ENCODE measurements at places on chromosomes 6 and 20. TPM values are rescaled to one million over a fixed set of nuclear protein-coding genes. Genes with fewer than 3 reads are reported as not detected.

The MOG gene
- total RNA-seq = not detected

The VNN1 gene
- total RNA-seq = not detected

The ELMO2 gene
- 46.2 TPM for total RNA-seq

The ZC2HC1B gene
- total RNA-seq = not detected

The PNPLA1 gene
- total RNA-seq = 0.03 TPM

The MCHR2 gene
- total RNA-seq = not detected

The BMP6 gene
- 38.6 TPM for total RNA-seq

The HLA-G gene
- 0.26 TPM for total RNA-seq

The LCA5 gene
- 6.1 TPM for total RNA-seq

The ULBP1 gene
- 0.17 TPM for total RNA-seq

The PTGIS gene
- total RNA-seq = 121 TPM

The MYMX gene
- 0.33 TPM for total RNA-seq

The C6orf15 gene
- not detected for total RNA-seq

The EMILIN3 gene
- total RNA-seq = not detected

The PSORS1C2 gene
- total RNA-seq = not detected

The CCDC28A gene
- total RNA-seq = 10.9 TPM

The CRISP1 gene
- not detected for total RNA-seq

The SMOC2 gene
- 0.13 TPM for total RNA-seq

The C20orf204 gene
- total RNA-seq = 0.76 TPM

The MAFB gene
- total RNA-seq = 0.79 TPM

The SULF2 gene
- 8.1 TPM for total RNA-seq

The HACE1 gene
- 19.9 TPM for total RNA-seq

The ELOVL4 gene
- 5.4 TPM for total RNA-seq

The ANKEF1 gene
- total RNA-seq = 2.5 TPM

The ALDH8A1 gene
- 0.72 TPM for total RNA-seq

The FOXQ1 gene
- 0.03 TPM for total RNA-seq

The LIME1 gene
- 5.2 TPM for total RNA-seq

All from smooth muscle cell of the pulmonary artery (primary cell).